Skeletal muscle tissue (tissue), 5 donors: ENCODE measurements at places on chromosomes 7 and 10. TPM values are rescaled to one million over a fixed set of nuclear protein-coding genes. Genes with fewer than 3 reads are reported as not detected.

The PRSS1 gene
- not detected for total RNA-seq

The WNT8B gene
- total RNA-seq: not detected

The STX1A gene
- 8.4 TPM for total RNA-seq

The SLC26A3 gene
- not detected for total RNA-seq

The NPC1L1 gene
- not detected for total RNA-seq

The RBP3 gene
- total RNA-seq: not detected

The FANK1 gene
- not detected for total RNA-seq

The EBF3 gene
- 33.4 TPM for total RNA-seq

The SYT15 gene
- total RNA-seq: 1.0 TPM

The HYAL4 gene
- under 0.01 TPM for total RNA-seq

The FAM237B gene
- not detected for total RNA-seq

The PIP gene
- total RNA-seq: not detected
